ENCODE measurements at places on chromosomes 6 and 20.

GRCh38 chr20:51985013-51985415 lies 182.7 kb upstream of the SALL4 start:
- DNase-seq = no peak

DNA sequence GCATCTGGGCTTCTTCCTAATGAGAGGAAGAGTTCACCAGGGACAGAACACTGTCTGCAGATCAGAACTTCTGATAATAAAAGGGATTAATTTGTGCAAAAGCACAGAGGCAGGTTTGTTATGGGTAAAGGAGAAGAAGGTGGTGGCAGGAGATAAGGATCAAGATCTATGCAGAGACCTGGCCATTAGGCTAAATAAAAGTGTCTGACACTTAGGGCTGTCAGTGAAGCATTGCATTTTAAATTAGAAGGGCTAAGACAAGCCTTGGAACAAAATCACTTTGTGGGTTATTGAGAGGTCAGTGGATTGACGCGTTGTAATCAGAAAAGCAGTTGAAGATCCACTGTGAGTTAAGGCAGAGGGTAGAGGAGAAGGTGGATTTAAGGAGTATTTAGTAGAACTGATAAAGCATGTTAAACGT lies 76.8 kb downstream of the MAP3K4 start:
- no peak for DNase-seq

DNA sequence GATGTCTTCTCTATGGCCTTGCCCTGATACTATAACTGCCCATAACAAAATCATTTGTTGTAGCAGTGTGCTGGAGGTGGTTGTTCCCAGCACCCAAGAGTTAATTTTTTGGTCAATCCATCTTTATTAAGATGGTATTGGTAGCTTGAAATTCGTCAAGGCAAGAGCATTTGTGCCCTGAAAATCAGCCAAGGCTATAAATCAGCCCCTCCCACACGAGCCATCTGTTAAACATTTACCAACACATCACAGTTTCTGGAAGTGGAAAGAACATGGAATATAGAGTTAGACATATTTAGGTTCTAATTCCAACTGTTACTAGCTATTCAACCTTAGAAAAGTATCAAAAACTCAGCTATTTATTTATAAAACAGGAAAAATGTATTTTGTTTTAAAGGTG lies 888.4 kb upstream of the GJE1 start:
- DNase-seq = no peak

GRCh38 chr20:45878076-45878761 lies 2.8 kb upstream of the ZSWIM1 start:
- no peak for DNase-seq

DNA sequence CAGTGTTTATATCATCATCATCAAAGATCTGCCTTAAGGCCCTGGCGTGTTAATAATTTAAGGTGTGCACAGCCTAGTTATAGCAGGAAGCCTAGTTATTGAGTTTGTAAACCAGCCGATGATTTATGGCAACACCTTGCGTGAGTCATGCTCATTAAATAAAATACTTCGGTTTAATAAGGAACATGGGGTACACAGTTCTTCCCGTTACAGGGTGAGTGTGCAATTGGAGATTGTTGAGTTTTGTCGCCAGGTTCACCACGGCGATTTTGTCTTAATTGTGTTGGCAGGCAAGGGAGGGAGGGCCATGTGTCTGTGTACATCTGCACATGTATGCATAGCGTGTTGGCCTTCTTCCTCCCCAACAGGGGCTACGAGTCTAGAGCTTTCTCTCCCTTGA lies 104.0 kb downstream of the TFAP2A start:
- DNase-seq = no peak

GRCh38 chr20:34018166-34018565 lies 24.5 kb downstream of the RALY start:
- no peak for DNase-seq

- DNase-seq = no peak
Observed at GRCh38 chr20:42276718-42277602, 658.8 kb upstream of the CHD6 start.

DNA sequence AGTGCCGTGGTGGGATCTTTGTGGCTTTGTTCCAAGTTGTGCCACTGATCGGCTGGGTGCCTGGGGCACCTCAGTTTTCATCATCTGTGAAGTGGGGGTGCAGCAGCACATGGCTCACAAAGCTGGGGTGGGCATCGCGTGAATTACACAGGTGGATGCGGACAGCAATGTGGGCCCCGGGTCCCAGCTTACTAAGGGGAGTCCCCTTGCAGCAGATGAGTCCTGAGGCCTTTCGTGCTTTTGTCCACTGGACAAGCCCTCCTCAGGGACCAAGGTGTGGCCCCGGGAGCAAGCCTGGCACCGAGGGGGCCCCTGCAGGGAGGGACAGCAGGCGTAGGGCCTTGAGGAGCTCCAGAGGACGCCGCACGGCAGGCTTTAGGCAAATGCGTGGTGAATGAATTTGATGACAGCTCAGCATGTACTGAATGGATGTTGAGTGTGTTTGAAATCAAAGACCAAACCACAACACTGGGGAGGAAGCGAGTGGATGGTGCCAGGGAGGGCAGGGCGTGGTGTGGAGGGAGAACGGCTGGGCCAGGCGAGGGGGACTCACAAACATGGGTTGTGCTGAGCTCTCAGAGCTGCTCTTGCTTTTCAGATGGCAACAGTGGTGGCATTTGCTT lies 53.2 kb downstream of the IRF4 start:
- DNase-seq = no peak

- DNase-seq = no peak
Observed at GRCh38 chr20:53331151-53331973, 262.3 kb downstream of the ZNF217 start.

GRCh38 chr20:19022791-19023448 lies 189.5 kb upstream of the SLC24A3 start:
- no peak for DNase-seq

DNA sequence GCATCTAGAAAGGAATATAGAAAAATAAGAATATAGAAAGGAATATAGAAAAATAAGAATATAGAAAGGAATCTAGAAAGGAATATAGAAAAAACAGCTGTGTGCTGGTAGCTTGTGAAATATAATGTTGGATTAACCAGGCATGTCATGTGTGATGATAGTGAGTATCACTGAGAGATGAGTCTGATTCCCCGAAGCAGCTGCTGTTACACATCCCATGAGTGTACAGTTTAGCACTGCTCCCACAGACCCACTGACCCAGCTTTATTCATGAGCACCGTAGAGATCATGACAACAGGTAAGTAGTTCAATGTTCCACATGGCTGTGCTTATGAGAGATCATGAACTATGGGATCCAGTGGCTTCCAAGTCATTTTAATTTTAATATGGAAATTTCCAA lies 64.8 kb downstream of the SLC22A3 start:
- DNase-seq = no peak

GRCh38 chr6:105474234-105474633 lies 71.4 kb upstream of the PREP start:
- no peak for DNase-seq

GRCh38 chr6:162636167-162636566 lies 91.4 kb downstream of the PRKN start:
- no peak for DNase-seq

DNA sequence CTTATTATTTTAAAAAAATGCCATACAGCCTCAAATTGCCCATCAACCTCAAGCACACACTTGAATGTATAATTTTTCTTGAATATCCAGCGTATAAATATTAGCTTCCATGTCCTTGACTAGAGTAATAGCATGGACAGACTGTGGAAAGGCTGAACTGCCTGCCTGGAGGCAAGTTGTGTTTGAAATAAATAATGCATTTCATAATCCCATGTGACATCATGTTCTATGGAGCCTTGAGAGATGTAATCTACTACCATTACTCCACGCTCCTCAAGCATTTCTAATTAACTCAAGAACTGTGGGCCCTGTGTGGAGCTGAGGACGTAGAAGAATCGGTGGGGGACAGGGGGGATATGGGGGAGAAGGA lies 94.2 kb downstream of the CDS2 start:
- no peak for DNase-seq

GRCh38 chr6:137805622-137806021 lies 61.4 kb upstream of the TNFAIP3 start:
- no peak for DNase-seq

DNA sequence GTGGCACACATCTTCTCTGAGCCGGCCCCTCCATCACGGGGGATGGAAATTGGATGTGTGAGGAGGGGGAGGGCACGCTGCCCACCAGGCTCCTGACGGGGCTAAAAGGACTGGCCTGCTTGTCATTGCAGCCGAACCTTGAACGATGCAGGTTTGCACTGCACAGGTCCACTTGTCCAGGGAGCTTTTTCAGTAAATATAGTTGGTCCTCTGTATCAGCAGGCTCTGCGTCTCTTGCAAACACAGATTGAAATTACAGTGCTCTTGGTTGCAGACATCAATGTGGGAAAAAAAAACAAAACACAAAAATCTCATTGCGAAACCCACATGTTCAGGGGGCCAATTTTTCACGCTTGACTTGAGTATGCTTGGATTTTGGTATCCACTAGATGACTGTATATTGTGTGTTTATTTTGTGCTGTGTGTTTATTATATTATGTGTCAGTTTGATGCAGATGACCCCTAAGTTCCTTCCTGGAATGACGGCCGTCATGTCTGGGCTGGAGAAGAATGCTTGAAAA lies 29.2 kb downstream of the ERMARD start:
- DNase-seq = no peak

GRCh38 chr20:32647606-32648005 lies 26.1 kb downstream of the C20orf203 start:
- DNase-seq = no peak

GRCh38 chr6:50819904-50820868 lies 1.5 kb downstream of the TFAP2B start:
- DNase-seq = no peak

GRCh38 chr6:44367681-44368080 lies 19.8 kb upstream of the CDC5L start:
- DNase-seq = no peak

- DNase-seq = no peak
Observed at GRCh38 chr6:3220366-3220765, 7.1 kb downstream of the TUBB2B start.

- DNase-seq = no peak
Observed at GRCh38 chr20:4840801-4841200, 119.1 kb downstream of the PRND start.

GRCh38 chr6:19831358-19831757 lies 5.8 kb upstream of the ID4 start:
- DNase-seq = no peak

- no peak for DNase-seq
Observed at GRCh38 chr20:45366631-45367030, 3.7 kb downstream of the SYS1 start.

GRCh38 chr6:125101631-125102030 lies 51.9 kb upstream of the TPD52L1 start:
- DNase-seq = no peak

DNA sequence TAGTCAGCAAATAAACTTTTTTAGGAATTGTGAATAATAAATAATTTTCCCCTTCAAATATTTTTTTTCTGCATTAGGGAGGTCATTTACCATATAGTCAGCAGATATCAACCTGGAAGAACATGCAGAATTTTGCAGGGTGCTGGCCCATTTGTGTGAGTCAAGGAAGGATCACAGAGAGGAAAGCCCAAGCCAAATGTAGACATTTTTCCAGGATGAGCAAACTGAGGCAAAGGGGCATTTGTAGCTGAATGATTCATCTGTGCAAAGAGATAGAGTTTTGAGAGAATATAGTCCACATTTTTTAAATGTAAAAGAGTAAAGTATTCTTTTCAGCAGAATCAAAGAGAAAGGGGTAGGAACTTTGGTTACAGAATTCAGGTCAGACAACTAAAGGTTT lies 555.5 kb upstream of the MARCKS start:
- no peak for DNase-seq

DNA sequence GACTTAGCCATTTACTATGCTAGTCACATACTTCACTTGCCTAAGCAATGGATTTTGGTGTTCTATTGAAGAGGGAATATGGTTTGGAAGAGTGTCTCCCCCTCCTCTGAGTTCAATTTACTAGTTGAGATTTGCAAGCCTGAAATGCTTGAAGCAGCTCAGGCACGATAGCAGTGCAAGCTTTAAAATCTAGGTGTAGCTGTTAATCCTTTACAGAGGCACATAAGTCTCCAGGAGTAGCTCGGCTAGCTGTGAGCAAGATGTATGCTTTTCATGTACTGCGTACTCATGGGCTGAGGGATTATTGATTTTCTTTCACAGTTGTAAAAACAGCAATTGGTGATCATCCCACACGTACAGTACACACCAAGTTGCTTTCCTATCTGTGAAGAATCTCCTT lies 726 bp downstream of the FLRT3 start:
- no peak for DNase-seq

DNA sequence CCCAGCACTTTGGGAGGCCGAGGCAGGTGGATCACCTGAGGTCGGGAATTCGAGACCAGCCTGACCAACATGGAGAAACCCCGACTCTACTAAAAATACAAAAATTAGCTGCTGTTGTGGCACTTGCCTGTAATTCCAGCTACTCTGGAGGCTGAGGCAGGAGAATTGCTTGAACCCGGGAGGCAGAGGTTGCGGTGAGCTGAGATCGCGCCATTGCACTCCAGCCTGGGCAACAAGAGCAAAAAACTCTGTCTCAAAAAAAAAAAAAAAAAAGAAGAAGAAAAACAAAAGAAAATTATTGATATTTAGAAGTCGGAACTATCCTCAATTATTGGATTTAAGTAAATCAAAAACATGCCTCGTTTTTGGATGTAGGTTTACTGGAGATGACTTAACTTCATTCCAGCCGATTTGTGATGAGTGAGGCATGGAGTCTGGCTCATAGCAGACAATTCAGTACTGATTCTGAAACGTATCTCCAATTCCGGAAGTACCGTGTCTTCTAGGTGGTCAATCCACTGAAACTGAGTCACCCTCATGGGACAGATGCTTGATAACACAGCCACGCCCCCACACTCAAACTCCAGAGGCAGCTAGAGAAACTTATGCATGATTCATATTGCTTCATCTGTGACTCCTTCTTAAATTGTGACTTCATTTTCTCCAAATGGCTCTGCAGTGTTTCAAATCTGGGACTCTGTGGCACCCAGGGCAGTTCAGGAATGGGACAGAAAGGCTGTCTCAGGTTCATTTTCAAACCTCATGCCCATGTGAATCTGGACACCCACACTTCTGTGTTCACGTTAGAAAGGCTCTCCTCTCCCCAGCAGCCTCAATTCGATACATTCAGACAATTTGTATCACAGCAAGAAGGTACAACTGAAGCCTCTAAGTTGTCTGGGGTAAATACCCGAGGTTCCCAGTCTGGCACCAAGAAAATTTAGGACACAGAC lies 110.4 kb upstream of the ARMC2 start:
- DNase-seq = no peak

GRCh38 chr6:118367314-118367713 lies 180.8 kb upstream of the PLN start:
- no peak for DNase-seq

DNA sequence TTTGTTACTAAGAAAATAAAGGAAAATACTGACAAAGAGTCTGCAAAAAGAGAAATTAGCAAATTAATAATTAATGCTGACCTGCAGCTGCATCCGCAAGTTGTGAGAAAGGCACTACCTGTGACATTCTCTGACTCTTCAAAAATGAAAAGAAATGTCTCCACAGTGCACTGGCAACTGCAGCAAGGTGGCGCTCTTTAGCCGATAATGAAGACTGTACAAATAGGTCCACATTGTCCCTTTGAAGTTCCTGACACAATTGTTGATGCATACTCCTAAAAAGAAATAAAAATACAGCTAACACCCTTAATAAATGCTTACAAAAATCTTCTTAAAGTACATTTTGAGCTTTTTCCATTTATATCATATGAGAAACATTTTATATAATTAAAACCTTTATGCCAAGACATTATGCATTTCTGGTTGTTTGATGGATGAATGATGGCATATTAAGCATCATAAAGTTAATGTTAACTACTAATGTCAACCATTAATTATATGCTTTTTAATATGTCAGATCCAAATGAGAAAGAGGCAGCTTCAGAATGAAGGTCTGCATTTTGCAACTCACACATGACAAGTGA lies 96.5 kb downstream of the MMS22L start:
- DNase-seq = peak; percentile 77

GRCh38 chr20:51930775-51931174 lies 128.5 kb upstream of the SALL4 start:
- no peak for DNase-seq

All from nucleus accumbens (tissue), 56 donors.